ENCODE measurements at places on chromosomes 7 and 10.

DNA sequence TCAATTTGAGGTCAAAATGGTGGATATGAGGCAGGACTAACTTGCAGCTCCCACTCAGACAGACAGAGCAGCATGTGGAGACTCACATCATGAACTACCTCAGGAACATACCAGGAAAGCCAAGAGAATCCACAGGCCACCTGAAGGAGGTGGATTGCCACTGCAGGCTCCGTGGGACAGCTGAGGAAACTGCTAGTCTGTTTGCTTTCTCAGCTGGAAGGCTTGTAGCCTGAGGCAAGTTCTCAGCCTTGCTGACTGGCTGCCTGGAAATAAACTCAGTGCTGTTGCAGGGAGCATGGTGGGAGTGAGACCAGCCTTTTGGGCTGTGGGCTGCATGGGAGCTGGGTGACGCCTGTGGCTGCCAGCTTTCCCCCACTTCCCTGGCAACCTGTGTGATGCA lies 202.9 kb downstream of the ZNF248 start:
- DNase-seq: no peak

GRCh38 chr10:35355971-35356724 lies 19.8 kb downstream of the CCNY start:
- DNase-seq: no peak

- DNase-seq: no peak
These were observed 42.5 kb downstream of the STK17A start for GRCh38 chr7:43625453-43625852.

- DNase-seq: no peak
These were observed 26.2 kb upstream of the LMBR1 start for GRCh38 chr7:156919132-156919713.

- DNase-seq: no peak
These were observed 21.5 kb upstream of the ZNF800 start for GRCh38 chr7:127413962-127414361.

DNA sequence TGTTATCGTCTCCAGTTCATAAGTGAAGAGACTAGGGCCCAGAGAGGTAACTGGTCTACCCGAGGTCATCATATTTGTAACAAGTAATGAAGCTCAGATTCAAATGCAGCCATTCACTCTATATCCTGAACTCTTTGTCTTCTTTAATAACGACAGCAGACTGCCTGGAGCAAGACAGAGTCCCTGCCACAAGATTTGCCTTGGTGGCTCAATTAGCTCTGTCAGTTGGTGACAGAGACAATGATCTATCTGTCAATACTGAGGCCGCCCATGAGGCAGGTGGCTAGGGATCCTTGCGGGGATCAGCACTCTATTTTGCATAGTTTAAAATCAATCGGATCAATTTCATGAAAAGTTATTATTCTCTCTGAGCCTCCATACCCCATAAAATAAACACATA lies 43.9 kb downstream of the SH3PXD2A start:
- DNase-seq: no peak

GRCh38 chr10:127275793-127276450 lies 79.5 kb upstream of the INSYN2A start:
- DNase-seq: no peak

DNA sequence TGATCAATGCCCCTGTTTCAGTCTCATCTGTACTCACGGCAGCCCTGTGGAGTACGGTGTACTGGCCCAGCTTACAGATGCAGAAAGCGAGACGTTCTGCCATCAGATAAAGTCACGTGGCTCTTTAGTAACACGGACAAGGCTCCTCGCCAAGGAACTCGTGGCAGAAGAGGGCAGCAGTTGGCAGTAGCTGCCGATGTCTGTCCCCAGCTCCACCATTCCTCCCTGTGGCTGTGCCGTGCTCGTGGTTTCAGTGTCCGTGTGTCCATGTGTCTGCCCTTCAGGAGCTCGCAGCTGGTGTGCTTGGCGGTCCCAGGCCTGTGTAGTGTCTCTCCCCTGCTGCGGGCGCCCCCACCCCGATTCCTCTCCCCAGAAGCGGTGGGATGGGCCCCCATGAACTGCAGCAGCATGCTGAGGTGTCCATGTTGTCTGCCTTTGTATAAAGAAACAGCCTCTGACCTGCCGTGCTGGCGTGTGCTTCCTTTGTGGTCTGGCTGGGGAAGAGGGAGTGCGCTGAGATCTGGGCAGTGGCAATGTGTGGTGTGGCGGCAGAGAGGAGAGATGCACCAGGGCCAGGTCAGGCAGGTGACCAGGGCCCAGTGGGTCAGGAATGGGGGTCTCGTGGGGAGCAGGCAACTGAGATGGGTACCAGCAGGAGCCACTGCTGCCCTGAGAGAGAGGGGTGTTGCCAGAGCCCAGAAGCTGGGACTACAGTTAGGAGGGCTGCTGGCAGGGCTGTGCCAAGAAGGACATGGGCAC lies 9.8 kb downstream of the RHBDD2 start:
- peak; percentile 62 for DNase-seq

DNA sequence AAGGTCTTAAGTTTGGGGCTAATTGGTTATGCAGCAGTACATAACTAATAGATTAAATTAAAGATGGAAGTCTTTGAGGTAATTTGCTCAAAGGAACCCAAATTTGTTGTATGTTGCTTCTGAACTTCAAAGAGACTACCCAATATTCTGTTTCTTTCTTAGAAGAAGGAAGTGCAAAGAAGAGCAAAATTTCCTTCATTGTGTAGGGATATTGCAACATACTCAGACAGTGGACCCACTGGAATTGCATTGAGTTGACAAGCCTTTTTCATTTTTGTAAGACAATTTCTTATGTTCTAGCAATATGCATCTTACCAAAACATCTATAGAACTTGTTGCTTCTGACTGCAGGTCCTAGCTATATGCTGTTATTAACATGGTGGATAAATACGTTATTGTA lies 527.8 kb downstream of the SH2D4B start:
- DNase-seq: no peak

- no peak for DNase-seq
These were observed 60.8 kb upstream of the ITGA8 start for GRCh38 chr10:15780353-15781135.

DNA sequence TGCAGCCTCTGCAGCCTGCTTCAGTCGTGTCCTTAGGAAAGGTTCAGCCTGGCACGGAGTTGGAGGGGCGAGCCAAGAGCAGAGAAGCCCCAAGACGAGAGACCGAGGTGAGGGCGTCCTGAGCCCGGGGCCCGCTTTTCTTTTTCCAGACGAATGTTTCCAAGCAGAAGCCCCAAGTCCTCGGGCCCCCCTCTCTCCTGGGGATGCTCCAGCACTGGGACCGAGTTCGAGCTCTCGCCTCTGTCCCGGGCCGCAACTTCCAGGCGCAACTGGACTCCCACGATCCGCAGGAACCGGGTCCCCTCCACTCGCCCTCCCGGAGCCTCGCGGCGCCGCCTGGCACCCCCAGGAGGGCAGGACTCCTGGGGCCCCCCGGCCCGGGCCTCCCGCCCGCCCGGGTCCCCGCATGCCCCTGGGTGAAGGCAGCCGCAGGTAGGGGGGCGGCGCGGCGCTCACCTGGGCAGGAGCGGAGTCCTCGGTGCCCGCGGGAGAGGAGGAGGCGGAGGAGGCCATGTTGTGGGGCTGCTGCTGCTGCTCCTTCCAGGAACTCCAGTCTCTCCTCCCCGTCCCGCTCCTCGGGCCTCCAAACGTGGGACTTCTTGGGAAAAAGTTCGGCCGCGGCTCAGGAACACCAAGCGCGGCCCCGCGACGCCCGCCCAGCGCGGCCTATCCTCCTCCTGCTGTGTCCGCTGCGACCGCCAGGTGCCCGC lies 45.3 kb upstream of the CDK1 start:
- peak; percentile 2 for DNase-seq

DNA sequence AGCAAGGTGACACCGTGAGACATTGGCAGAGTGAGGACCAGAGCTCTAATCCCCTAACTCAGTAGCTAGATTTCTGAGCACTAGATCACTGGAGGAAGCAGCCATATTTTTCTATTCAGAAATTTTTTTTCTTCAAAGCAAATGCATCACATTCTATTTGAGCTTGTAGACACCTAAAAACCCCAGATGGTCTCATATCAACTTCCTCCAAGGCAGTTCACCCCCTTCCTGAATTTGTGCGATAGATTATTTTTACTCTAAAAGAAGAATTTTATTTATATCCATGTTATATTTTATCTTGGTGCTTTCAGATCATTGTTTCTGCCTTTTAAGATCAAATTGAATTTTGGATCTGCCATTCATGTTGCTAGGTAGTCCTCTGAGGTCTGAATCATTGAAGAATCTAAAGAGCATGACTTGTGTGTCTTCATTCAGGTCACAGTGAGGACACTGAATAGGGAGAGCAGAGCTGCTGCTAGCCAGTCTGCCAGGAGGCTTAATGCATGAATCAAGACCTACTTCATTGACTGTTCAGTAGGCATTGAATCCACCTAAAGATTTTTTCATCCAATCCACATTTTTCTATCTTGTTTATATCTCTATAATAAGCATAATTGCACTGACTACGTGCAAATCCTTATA lies 92.9 kb upstream of the LRRTM3 start:
- no peak for DNase-seq

DNA sequence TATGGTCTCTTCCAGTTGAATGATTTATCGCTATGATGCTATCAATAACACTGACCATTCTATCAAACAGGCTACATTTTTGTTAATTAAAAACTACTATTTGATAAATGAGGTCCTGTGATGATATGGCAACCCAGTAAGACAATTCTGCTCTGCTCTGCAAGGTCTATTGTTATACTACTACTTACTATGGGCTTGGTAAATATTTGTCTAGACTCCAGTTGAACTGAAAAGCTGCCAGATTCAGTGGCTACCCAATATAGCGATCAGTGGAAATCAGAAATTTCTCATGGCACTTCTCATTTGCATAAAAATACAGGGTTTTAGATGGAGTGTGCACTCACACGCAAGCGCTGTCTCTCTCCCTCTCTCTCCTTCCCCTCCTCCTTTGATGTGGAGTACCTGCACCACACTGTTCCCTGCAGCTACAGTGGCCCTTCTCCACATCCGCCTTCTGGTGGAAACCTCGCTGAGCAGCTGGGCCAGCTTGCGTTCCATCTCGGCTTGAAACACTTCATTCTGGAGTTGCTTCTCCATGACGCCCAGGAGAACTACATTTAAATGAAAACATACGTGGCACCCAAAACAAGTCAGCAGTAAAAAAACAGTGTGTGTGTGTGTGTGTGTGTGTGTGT lies 77.9 kb downstream of the KIAA1549 start:
- no peak for DNase-seq

DNA sequence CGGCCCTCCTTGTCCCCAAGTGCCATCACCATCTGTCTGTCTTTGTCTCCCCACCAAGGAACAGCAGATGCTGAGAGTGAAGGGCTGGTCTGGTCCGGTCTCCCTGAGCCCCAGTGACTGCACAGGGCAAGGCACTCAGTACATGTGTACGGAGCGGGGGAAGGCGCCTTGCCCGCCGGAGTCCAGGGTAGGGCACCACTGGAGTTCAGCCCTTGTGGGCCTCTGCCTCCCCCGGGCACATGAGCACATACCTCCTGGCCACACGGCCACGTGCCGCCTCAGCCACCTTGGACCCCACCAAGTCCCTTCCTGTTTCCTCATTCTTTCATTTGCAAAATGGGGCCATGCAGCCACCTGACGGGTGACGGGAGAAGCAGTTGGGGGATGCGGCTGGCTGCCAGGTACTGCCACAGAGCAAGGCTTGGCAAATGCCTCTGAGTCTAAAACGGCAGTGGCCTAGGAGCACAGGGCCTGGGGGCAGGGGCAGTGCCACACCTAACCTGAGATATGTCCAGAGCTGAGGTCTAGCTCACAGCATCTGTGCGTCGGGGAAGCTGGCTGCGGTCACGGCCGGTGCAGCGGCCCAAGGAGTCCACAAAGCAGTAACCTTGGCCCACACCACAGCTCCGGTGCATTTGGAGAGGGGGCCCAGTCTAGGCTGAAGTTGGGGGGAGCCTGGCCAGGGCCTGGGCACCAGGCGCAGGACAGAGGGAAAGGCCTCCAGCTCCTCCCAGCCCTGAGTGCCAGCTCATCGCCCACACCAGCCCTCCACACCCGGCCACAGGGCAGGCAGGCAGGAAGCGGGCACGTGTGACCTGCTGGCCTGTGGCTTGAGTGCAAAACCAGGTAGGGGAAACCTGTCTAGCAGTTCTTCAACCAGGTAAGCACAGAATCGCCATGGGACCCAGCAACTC lies 5.2 kb downstream of the ADAP1 start:
- DNase-seq: peak; percentile 46

GRCh38 chr10:80100861-80101695 lies 22.6 kb downstream of the TMEM254 start:
- no peak for DNase-seq

GRCh38 chr10:6737080-6737641 lies 157.1 kb upstream of the PRKCQ start:
- DNase-seq: no peak

- no peak for DNase-seq
These were observed 116.1 kb downstream of the PARD3 start for GRCh38 chr10:34698979-34699378.

DNA sequence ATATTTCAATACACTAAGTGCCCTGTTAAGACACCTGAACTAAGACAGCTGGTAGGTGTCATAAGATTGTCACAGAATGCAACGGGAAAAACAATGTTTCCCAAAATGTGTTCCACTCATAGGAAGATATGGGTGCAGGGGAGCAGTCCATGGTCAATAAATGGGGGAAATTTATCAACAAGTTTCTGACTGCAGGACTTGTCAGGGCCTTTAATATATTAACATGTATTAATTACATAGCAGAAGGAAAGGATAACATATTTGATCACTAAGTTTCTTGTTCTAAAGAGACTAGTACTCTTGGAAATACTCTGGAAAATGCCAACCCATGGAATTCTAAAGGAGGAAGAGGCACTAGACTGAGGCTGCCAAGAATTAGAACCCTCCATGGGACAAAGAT lies 6.7 kb downstream of the RBP3 start:
- DNase-seq: no peak

DNA sequence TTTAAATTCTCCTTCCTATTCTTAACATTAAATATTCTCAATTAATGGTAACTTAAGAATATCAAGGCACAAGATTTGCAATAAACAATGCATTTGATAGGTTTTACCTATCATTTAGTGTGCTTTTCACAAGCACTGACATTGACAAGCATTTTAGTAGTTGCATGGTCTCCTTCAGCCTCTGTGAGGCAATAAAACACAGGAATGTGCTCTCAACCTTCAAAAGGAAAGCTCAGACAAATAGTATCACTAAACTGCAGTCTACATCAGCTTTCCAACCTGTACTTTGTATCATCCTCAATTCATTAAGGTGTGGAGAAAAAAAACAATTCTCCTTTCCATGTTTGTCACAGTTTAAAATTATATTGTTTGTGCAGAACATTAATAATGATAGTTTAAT lies 51.1 kb upstream of the TSPAN13 start:
- no peak for DNase-seq

- no peak for DNase-seq
These were observed 162.9 kb upstream of the AOAH start for GRCh38 chr7:36887233-36887632.

- DNase-seq: no peak
These were observed 120.0 kb downstream of the SGMS1 start for GRCh38 chr10:50503661-50504320.

- no peak for DNase-seq
These were observed 170.6 kb downstream of the ARHGAP21 start for GRCh38 chr10:24553051-24553612.

DNA sequence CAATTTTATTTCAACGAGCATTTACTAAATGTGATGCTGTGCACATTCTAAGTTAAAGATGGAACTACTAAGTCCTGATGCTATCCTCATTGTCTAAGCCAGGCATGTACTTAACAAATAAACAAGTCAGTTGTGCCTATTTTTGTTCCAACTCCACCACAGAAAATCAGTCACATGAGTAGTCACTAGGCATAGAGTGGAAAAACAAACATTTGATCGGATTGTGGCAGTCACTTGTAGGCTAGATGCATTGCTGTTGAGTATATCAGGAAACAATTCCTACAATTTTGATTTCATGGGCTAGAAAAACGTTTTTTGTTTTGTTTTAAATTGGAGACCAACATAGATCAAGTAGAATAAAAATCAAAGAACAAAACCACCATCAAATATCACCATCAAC lies 177.6 kb upstream of the SLC25A13 start:
- DNase-seq: no peak

All from cerebellum (tissue), 4 donors.